GDM1 (cell line): ENCODE measurements at places on chromosomes 5 and 9.

GRCh38 chr9:14924230-14925219 lies 14.3 kb upstream of the FREM1 start:
- no peak for DNase-seq

DNA sequence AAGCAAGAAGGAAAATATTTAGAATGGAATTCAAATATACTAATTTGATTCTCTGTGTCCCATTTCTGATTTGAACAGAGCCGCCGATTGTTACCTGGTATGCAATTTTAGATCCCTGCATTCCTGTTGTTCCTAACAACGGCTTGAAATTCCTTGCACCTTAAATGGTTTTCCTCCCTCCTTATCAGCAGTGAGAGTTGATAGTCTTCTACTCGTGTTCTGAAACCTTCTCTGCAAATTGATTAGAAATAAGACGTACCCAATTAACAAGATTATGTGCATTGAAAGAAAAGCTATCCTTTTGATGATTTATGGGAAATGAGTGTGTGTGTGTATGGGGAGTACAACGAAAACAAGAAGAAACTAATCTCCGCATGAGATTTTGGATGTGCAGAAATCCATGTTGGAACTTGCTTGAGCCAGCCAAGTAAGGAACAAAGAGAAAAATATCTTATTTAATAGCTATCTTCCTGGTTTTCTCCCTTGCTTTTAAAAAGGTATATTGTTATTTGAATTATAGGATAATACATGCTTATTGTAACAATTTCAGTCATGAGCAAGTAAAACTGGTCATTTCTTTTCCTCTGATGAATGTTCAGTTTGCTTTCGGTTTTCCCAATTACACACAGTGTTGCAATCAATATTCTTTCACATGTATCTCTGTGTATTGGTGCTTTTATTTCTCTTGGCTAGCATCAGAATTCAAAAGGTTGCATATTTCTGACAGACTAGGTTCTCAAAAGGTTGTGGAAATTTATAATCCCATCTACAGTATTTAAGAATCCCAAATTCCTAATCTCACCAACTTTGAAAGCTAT lies 211.1 kb upstream of the ACTBL2 start:
- no peak for DNase-seq

DNA sequence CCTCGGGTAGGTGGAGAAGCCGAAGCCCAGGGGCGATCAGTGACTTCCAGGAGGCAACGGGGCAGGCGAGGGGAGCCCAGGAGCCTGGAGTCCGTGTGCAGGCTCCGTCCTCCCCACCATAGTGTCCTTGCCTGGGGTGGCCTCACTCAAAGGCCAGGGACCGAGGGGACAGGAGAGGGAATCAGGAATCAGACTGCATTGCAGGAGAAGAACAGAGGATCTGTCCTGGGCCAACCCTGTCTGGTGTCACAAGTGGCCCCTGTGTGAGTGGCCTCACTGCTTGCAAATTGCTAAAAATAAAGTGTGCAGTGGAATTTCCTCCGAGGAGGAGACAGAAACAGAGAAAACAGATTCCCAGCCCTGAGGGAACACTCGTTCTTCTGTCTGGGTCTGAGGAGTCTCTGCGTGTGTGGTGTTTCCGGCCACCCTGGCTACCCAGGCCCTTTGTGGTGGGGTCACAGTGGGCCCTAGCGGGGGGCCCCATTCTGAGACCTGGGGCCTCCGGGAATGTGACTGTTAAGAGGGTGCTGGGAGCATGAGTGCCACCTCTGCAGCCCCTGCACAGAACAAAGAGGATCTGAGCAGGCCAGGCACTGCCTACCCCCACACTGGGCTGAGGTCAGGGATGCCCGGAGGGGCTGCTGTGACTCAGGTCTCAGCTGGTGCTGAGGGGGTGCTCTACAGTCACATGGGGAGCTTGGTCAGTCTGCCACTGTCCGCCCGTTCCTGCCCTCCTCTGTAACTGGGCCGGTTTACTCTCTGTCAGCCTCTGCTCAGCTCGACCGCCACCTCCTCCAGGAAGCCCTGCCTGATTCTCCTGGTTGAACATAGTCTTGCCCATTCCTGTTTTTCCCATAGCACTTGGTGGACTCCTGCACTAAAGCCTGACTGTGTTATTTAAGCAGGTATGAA lies 7.4 kb downstream of the TRAF1 start:
- DNase-seq = no peak

DNA sequence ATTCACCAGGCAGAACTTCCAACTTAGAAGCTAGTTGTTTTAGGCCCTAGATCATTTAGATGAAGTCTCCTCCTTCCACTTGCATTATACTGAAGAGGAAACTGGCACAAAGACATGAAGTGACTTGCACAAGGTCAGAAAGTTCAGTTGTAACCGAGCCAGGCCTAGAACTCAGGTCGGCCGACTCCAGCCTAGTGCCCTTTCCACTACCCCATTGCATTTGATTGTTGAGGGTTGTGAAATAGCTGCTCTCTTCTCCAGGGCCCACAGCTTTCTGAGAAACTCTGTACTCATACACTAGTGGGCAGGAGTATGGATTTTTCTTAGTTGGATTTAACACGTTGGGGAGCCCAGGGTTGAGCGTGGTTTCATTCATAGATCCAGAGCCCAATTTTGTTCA lies 5.6 kb downstream of the ZNF462 start:
- DNase-seq = no peak

GRCh38 chr5:40909264-40909663 lies at the start of gene C7:
TSS of gene C7 (plus strand) at chr5:40909497. CDS start at chr5:40909611, 114 bp downstream.
- no peak for DNase-seq

- no peak for DNase-seq
Measured at GRCh38 chr9:117135501-117136098, 279.3 kb downstream of the ASTN2 start.

DNA sequence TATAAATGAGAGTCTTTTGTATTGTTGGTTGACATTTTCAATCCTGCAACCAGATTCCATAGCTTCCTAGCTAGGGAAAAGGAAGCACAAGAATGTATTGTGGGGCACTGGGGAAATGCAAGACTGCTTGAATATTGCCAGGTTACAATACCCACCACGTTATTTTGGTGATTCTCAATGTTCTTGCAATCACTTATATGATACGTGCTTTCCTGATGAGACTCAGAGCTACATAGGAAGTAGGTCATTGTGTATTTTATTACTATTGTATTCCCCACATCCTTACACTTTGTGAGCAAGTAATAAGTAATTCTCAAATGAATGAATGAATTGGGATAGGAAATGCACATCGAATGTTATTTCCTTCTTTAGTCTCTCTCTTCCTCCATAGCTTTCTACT lies 217.1 kb upstream of the CD180 start:
- DNase-seq = no peak

- no peak for DNase-seq
Measured at GRCh38 chr5:74424162-74424868, 216.2 kb downstream of the ENC1 start.

- DNase-seq = no peak
Measured at GRCh38 chr9:4324513-4324912, 24.6 kb upstream of the GLIS3 start.
